ENCODE measurements at places on chromosomes 12 and 14.

GRCh38 chr12:12817616-12818015 lies 4.5 kb downstream of the DDX47 start:
- DNase-seq, result no peak

- DNase-seq, result no peak
Observed at GRCh38 chr14:95424529-95424928, 91.9 kb downstream of the SYNE3 start.

- no peak for DNase-seq
Observed at GRCh38 chr12:53750812-53751335, 905 bp downstream of the CISTR start.

- DNase-seq, result no peak
Observed at GRCh38 chr12:62050785-62051184, 209.4 kb upstream of the USP15 start.

- DNase-seq, result no peak
Observed at GRCh38 chr14:68998062-68998461, 19.0 kb upstream of the ACTN1 start.

- no peak for DNase-seq
Observed at GRCh38 chr12:44835641-44836379, 40.3 kb downstream of the NELL2 start.

GRCh38 chr12:11875414-11875935 lies 195.3 kb upstream of the BCL2L14 start:
- no peak for DNase-seq

DNA sequence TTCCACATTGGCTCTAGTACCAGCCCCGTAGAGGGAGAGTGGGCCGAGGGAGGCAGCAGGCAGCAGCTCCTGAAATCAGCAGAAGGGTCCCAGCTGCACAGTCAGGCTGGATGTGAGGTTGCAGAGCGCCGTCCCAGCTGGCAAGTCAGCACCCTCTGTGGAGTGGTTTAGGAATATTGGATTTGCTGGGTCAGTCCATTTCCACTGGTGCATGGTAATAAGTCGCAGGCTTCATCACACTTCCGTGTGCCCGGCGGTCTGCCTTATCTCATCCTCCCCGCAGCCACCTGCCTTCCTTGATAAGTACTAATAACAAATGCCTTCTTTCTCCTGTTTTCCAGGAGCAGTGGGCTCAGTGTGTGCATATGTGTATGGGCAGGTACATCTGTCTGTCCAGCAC lies 112.9 kb downstream of the TSPAN9 start:
- no peak for DNase-seq

- no peak for DNase-seq
Observed at GRCh38 chr14:27392153-27392552, 794.3 kb upstream of the NOVA1 start.

DNA sequence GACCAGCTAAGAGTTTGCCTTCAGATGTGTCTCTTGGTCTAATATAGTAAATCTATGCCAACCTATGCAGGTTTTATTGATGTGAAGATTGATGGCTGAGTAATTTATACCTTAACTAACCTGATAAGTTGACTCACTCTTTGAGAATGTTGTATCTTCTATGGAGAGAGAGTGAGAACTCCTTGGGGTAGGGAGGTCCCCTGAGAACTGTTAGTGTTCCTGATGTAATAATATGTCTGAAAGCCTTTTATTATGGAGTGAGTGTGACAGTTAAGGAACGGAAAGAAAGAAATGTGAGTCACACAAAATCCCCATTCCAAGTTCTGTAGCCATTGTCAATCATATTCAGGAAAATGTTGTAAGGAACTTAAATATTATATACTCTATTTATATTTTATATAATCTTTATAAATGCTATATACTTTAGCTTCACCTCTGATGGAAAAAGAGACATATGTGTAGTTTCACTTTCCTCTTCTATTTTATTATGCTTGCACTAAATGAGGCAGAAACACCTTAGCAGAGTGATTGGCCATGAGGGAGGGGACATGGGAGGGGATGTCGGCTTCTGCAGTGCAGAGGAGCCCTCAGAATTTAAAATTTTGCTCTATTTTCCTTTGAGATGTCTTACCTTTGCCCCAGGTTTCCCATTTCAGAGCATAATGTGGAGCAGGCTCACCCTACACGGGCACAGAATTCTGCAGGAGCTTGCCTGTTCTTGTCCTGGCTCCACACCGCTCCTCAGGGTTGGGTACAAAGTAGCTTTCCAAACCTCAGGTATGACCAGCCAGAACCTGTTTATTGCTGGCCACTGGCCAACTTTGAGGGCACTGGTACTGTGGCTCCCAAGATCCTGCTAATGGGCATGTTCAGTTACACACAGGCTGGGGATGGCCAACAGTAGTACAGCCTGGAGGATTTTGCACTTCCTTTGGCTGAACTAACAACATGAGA lies 57.7 kb downstream of the ARF6 start:
- DNase-seq, result no peak

- DNase-seq, result no peak
Observed at GRCh38 chr14:71203306-71203705, 296.0 kb downstream of the PCNX1 start.

GRCh38 chr12:119630962-119631550 lies 36.9 kb upstream of the PRKAB1 start:
- DNase-seq, result no peak

DNA sequence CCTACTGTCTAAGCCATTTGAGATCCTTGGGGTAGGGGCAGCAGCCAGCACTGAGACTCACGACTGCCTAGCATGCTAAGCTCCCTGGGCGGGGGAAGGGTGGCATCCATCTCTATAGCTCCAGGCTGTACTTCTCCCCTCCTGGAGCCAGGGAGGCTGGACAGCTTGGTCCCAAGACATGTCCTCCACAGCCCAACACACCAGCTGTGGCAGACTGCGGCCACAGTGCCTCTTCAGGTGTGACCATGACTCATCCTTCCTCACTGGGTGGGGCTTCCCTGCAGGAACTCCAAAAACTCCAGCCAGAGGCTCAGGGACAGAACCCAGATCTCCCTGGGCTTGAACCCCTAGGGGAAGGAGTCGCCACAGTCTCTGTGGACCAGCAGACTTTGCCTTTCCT lies 193.9 kb downstream of the GPHN start:
- DNase-seq, result no peak

- no peak for DNase-seq
Observed at GRCh38 chr14:103401223-103402214, 16.3 kb downstream of the MARK3 start.

DNA sequence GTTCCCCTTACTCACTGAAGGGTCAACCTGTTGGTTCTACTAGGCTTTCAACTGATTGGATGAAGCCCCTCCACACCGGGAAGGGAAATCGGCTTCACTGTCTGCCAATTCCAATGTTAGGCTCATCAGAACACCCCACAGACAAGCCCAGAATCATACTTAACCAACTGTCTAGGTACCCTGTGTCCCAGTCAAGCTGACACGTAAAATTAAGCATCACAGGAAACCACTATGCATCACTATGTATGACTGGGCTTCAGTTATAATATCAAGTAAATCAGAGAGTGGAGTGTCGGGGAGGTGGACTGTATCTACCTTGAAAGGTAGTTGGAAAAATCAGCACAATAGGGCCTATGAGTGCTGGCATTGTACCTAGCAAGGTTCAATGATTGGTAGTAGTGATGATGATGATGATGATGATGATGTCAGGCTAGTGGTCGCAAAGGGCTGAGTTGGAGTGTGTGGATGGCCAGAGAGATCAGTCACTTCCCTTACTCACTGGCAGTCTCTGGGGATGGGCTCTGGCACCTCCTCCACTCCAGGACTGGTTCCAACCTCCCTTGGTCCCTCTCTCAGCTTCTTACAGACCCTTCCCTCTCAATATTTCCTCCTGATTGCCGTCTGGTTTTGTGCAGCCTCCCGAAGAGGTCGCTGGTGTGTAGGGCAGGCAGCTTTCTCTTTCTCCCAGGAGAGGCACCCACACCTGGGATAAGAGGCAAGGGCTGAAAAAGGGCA lies 3.3 kb upstream of the ATG101 start:
- DNase-seq, result no peak

- DNase-seq, result no peak
Observed at GRCh38 chr14:104598910-104599273, 5.7 kb downstream of the TMEM179 start.

DNA sequence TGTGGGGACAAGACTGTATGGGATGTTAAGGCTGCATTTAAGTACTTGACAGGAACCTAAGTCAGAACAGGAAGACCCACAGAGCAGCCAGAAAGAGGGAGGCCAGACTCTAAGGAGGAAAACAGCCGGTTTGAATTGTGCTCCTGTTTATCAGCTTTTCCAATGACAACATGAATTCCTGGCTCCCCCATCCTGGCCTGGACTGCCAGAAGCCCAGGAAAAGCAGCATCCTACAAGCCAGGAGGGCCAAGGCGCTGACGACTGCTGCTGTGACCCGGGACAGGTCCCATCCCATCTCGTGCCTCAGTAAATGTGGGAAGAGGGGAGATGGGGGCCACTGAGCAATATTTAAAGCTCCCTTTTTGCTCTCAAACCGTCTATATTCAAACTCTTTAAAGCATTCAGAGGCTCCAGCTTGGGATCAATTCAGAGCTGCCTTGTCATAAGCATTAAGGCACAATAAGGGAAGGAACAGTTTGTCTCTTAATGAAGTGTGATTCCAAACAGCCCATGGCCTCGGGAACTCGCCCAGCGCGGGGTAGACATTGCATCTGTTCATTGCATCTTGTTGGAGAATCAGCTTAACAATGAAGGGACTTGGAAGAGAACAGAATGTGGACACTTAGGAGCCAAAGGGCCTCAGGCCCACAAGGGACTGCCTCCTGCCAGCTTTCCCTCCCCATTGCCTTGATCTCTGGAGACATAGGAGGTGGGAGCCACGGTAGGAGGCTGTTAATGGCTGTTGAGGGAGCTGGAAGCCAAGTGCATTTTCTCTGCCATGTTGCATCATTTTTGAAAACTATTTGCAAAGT lies 49.6 kb downstream of the CMKLR1 start:
- DNase-seq, result no peak

GRCh38 chr14:86802726-86803125 lies 1190.3 kb downstream of the GALC start:
- no peak for DNase-seq

DNA sequence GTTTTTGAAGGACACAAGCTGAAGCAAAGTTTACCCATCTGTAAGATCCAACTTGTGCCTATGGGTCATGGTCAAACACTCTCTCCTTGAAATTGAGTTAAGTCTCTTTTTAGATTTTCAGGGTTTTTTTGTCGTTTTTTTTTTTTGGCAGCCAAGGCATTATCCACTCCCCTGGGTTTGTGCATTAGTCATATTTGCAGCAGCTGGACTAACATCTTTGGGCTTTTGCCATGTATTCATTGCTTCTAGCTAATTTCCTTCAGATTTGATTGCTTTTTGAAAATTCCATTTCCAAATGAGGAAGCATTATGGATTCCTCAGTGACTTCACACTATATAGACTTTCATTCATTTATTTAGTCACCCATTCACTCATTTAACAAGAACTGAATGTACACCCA lies 80.3 kb upstream of the SRRM4 start:
- no peak for DNase-seq

GRCh38 chr12:51922146-51922545 lies 14.8 kb downstream of the ACVRL1 start:
- no peak for DNase-seq

- no peak for DNase-seq
Observed at GRCh38 chr12:5586201-5586600, 154.3 kb downstream of the NTF3 start.

GRCh38 chr12:81517296-81517695 lies 241.9 kb downstream of the PPFIA2 start:
- no peak for DNase-seq

DNA sequence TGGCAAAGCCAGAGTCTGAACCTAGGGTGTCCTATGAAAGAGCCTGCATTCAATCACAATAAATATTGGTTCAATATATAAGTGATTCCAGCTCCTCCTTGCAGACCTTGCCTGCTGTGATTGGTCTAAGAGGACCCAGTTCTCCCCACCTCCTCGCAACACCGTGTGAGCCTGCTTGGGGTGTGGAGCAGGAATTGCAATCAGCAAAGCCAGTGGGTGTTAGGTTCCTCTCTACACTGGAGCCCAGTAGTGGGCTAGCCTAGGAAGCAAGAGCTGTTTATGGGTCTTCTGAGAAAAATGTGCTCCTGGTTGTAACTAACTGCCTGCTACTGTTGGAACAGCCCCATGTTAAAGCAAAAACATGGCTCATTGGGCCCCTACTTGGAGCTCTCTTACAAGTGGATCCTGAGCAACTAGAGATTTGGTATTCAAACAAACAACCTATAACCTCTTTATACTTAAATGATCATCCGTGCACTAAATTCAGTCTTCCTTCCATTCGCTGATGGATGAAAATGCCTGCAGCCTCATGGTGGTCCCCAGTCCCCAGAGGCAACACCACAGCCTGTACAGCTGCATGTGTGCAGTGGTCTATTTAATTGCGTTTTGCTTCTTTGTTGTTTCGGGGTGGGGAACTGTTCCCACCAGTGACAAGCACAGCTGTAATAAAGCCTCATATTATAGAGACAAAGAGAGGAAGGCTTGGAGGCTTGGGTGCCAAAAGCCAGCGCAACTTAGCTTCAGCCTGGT lies 3.7 kb upstream of the SELPLG start:
- no peak for DNase-seq

- no peak for DNase-seq
Observed at GRCh38 chr14:94936401-94936892, 166.5 kb upstream of the GSC start.

- no peak for DNase-seq
Observed at GRCh38 chr12:28507867-28508266, 317.6 kb downstream of the CCDC91 start.

GRCh38 chr14:51454351-51454750 lies 197.4 kb upstream of the FRMD6 start:
- DNase-seq, result no peak

DNA sequence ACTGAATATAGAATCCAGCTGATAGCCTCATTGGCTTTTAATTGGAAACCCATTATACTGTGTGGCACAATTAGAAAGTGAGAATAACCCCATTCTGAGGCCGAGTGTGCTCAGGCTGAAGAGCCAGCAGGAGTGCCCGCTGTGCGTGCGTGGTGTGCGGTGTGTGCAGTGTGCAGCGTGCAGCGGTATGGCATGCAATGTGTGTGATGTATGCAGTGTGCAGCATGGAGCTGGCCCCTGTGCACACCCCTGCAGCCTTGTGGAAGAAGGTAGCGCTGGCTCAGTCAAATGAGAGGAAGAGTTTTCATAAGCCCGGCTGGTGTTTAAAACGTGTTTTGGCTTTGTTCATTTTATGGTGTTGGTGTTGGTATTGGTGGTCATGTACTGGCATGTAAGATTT lies 22.9 kb downstream of the CKB start:
- no peak for DNase-seq

- no peak for DNase-seq
Observed at GRCh38 chr12:38124247-38125012, 192.1 kb upstream of the ALG10B start.

- no peak for DNase-seq
Observed at GRCh38 chr14:101922866-101923265, 41.5 kb upstream of the DYNC1H1 start.

GRCh38 chr14:59132796-59133494 lies 55.5 kb upstream of the DAAM1 start:
- DNase-seq, result no peak
